ENCODE measurements at places on chromosomes 5 and 9. TPM values are rescaled to one million over a fixed set of nuclear protein-coding genes. Genes with fewer than 3 reads are reported as not detected.

MEGF9 gene
- 9.4 TPM for total RNA-seq

PAPPA gene
- total RNA-seq = not detected

CARD6 gene
- 5.2 TPM for total RNA-seq

IGIP gene
- 5.1 TPM for total RNA-seq

UBE2B gene
- 87.4 TPM for total RNA-seq

PTGDS gene
- total RNA-seq = 22.1 TPM

MAMDC4 gene
- total RNA-seq = 14.4 TPM

GCNT1 gene
- total RNA-seq = 4.6 TPM

DNA sequence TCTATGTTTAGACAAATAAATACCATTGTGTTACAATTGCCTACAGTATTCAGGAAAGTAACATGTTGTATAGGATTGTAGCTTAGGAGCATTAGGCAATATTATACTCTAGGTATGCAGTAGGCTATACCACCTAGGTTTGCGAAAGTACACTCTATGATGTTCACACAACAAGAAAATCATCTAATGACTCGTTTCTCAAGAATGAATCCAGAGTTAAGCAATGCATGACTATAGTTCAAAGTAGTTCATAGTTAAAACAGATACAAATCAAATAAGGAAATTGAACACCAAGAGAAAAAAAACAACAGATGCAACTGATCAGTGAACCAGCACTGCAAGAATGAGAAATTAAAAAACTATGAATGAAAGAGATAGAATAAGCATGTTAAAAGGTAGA lies 27.6 kb upstream of the ABLIM3 start:
- H3K27me3 ChIP-seq = peaks cover 11% of the 10 kb centered on the region
- H3K27ac ChIP-seq = no peak overlapping the region
- H3K36me3 ChIP-seq = no peaks in the 10 kb centered on the region
- no peak for DNase-seq
- H3K4me1 ChIP-seq = peaks cover 7% of the 10 kb centered on the region
- H3K4me3 ChIP-seq = no peak overlapping the region

- H3K27me3 ChIP-seq = peaks cover under 1% of the 10 kb centered on the region
- no peak for DNase-seq
- no peaks in the 10 kb centered on the region for H3K4me1 ChIP-seq
- H3K4me3 ChIP-seq = no peak overlapping the region
- no peak overlapping the region for H3K27ac ChIP-seq
- H3K36me3 ChIP-seq = no peaks in the 10 kb centered on the region
Observed at GRCh38 chr9:125987420-125987819, 240.2 kb downstream of the PBX3 start.

DNA sequence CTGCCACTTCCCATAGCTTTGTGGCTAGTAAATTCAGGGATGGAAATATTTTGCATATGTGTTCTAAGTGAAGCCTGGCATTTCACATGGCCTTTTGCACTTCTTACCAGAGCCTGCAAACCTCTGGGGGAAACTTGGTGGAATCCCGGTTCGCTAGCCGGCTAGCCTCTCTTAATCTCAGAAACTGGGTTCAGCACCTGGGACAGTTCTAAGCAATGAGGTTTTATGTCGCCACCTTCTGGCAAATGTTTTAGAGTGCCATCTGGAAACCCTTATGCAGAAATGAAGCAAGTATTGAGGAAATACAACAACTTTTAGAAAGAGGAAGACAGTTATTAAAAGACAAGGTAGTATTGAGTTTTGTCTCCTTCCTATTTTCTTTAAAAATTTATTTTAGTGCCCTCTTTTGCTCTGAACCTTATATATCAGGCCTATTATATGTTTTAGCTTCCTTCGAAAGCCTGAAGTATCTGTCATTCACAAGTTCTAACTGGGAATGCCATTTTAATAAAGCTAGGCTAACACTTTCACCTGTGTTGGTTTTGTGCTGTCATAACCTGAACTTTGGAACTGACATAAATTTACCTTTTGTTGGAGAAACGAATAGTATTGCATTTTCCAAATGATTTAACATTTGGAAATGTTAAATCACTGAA lies 963 bp upstream of the HTR1A start:
- H3K36me3 ChIP-seq = no peaks in the 10 kb centered on the region
- no peaks in the 10 kb centered on the region for H3K4me1 ChIP-seq
- H3K4me3 ChIP-seq = no peak overlapping the region
- H3K27ac ChIP-seq = no peak overlapping the region

GRCh38 chr5:56278335-56278753 lies 45.2 kb upstream of the ANKRD55 start:
- no peak for DNase-seq
- H3K4me1 ChIP-seq = no peaks in the 10 kb centered on the region
- H3K4me3 ChIP-seq = no peak overlapping the region

GRCh38 chr9:82651474-82651873 lies 411.5 kb downstream of the RASEF start:
- no peaks in the 10 kb centered on the region for H3K36me3 ChIP-seq
- DNase-seq = no peak
- H3K4me3 ChIP-seq = no peak overlapping the region
- no peaks in the 10 kb centered on the region for H3K4me1 ChIP-seq
- H3K27me3 ChIP-seq = no peaks in the 10 kb centered on the region
- H3K27ac ChIP-seq = no peak overlapping the region

GRCh38 chr5:64331597-64332277 lies 166.1 kb downstream of the RNF180 start:
- no peaks in the 10 kb centered on the region for H3K36me3 ChIP-seq
- H3K4me3 ChIP-seq = no peak overlapping the region
- no peaks in the 10 kb centered on the region for H3K4me1 ChIP-seq
- no peaks in the 10 kb centered on the region for H3K27me3 ChIP-seq
- no peak for DNase-seq

GRCh38 chr5:40780199-40780598 lies 18.0 kb downstream of the PRKAA1 start:
- DNase-seq = no peak
- H3K27ac ChIP-seq = no peak overlapping the region
- peaks cover 16% of the 10 kb centered on the region for H3K36me3 ChIP-seq
- no peak overlapping the region for H3K4me3 ChIP-seq

All from activated CD4-positive, alpha-beta T cell treated with anti-CD3 and anti-CD28 coated beads, Interleukin-2, amount 10 ng/mL, durations not matched to agents 7 days and 5 days (primary cell).